ENCODE measurements at places on chromosomes 2 and 18.

GRCh38 chr2:108855194-108855593, 68.6 kb downstream of the CCDC138 start:
- no peak for DNase-seq

DNA sequence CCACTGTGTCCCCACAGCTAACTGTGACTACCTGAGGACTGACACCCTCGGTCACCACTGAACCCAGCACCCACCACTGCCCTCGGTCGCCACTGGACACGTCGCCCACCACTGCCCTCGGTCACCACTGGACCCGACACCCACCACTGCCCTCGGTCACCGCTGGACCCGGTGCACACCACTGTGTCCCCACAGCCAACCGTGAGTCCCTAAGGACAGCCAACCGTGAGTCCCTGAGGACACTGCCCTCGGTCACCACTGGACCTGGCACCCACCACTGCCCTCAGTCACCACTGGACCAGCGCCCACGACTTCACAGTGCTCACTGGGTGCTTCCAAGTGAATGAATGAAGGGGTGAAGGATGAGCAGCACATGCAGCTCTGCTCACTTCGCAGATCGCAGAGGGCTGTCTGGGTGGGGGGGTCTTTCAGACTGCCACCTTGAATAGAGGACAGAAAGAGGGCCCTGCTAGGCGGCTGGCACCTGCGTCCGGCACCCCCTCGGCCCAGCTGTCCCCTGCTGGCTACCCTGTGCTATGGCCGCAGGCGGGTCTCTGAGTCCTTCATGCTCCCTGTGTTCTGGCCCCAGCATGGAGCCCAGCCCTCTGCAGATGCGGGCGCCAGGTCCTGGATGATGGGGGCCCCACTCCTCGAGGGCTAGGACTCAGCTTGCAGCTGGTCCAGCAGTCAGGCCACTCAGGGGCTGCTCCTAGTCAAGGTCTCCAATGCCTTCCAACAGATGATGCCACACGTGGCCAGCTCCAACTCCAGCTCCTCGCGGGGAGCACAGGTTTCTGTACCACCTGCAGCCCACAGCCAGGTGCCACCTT, 51.4 kb upstream of the GPC1 start:
- DNase-seq, result no peak

DNA sequence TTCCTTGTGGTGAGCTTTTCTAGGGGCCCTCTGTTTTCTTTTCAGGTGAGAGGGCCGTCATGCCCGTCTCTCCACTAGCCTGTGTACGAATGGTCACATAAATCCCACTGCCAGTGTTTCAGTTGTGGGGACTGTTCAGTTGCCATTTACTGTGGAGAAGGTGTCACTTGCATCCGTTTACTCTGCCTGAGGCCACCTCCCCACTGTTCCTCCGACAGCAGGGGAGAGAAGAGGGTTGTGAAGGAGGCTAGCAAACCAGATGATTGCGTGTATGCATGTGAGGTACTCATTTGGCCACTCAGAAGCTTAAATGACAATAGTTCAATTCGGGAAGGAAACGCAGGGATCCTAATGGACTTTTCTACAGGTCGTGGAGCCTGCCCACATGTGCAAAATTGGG, 3.3 kb downstream of the MTCL1 start:
- no peak for DNase-seq

DNA sequence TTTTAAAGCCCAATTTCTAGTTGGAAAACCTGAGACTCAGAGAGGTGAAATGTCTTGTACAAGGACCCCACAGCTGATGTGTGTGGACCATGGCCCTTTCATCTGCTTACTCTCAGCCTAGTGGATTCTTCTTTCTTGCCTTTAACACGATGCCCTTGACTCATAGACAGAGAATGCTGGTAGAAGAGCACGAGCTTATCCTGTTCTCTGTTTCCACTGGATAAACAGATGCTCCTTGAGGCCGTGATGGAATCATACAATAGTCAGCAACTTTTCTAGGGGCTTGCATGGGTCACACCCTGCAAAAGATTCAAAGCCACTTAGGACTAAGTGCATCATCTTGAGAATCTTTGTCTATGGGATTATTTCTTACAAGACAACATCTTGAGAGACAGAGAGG, 50.9 kb downstream of the MYCN start:
- DNase-seq, result no peak

DNA sequence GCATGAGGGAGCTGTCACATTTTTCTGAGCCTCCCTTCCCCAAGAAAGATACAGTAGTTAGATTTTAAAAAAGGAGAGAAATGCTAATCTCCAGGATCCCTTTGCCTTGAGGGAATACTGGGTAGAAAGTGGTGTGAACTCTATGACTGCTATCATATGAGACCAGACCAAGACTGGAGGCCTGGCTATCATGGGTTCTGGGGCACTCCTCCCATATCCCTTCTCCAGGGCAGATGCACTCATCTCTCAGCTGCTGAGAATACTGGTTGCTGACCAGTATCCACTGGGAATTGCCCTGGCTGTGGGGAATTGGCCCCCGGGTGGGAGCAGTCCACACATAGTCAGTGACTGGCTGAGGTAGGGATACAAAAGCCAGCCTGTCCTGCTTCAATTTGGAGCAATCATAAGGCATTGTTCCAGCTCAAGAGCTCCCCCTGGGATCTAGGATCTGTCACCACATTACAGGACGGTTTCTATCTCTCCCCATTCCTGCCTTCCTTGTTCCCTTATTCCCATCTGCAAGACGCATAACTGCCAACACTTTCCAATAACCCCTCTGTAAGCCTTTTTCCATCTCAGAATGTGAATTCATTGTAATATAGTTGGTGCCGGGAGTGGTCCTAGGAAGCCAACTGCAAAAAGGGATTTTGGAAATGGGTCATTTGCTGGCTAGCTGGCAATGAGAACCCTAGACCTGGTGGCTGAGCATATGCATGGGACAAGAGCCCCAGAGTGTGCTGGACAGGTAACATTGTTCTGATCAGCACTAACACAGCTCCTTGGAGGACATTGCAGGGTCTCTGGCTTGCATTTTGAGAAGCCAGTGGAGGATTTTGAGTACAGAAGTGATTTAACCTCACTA, 35.4 kb upstream of the REEP1 start:
- no peak for DNase-seq

DNA sequence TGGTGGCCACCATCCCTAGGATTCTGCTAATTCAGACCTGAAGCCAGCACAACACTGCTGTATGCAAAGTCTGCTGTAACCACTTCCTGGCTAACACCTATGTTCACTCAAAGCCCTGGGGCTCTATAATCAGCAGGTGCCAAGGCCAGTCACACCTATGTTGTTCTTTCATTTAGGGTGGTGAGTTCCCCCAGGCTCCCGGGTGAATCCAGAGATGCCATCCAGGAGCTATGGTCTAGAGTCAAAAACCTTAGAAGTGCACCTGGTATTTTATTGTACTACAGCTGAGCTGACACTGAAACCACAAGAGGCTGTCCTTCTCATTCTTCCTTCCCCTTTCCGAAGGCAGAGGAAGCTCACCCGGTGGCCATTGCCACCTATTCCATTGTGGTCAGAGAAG, 46.2 kb upstream of the CCDC141 start:
- no peak for DNase-seq

- DNase-seq, result no peak
Measured at GRCh38 chr2:195121341-195121740, 535.7 kb upstream of the SLC39A10 start.

GRCh38 chr2:10546975-10547391, 98.9 kb upstream of the ODC1 start:
- DNase-seq, result no peak

GRCh38 chr2:46576875-46577274, 97.5 kb downstream of the TMEM247 start:
- no peak for DNase-seq

DNA sequence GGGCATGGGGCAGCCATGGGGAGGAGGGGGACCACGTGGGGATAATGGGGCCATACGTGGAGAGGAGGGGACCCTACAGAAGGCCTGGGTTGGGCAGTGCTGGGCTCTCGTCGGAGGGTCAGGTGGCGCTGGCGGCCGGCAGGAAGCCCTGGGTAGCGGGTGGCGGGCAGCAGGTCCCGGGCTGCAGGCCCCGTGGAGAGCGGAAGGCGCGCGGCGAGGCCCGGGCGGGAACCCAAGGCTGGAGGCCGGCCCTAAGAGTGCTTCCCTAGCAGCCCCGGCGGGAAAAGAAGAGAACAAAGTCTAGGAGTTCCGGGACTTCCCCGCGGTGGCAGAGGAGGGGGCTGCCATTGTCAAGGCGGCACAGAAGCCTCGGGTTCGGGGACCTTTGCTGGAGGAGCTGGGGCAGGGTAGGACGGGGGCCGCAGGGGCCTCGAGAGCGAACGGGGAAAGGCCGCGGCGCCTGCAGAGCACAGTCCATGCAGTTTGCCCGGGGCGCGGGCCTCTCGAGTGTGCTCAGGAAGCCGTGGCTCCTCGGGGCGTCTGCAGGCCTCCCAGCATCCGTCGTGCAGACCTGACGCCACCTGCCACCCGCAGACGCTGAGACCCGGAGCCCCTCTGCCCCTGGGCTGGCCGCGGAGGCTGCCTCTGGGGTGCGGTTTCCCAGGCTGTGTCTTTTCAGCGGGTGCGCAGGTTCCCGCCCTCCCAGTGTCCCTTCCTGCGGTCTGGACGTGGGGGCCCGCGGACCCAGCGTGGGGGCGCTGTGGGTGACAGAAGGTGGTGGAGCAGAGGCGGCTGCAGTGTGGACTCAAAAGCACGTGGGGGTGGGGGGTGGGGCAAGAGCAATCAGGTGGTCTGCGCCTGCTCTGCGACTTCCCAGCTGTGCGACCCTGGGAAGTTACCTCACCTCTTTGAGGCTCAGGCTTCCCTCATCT, 19.4 kb upstream of the NCL start:
- peak; percentile 7 for DNase-seq

GRCh38 chr2:26646986-26647672, 6.0 kb upstream of the CIB4 start:
- no peak for DNase-seq

DNA sequence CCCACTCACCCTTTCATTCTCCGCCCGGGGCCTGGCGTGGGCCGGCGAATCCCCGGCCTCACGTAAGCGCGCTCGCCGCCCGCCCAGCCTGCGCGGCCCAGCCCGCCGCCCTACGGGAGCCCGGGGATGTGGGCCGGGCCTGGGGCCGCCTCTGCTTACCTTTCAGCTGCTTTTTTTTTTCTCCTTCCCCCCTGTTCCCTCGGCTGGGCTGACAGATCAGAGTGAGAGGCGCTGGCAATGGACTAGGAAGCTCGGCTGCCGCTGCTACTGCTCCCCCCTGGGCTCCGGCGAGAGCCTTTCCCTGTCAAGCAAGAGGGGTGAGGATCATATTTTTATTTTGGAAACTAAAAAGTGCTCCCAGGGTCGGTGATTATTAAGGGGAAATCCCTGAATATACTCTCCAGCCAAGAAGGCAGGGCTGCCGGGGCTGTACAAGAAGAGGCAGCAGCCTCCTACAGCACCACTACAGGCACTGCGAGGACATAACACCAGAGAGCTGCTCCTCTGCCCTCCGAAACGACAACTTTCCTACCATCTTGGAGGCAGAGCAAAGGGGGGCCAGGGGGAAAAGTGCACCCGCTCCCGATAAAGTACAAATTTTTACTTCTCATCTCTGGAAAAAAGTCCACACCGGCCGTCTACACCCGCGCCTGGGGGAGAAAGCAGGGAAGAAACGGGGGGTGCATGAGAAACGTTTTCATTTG, at the start of gene INO80D:
Gene INO80D, minus strand, starts transcription at position 433 of the 704 bp plus-strand sequence. CDS start 23,158 bp downstream, outside the sequence.
- DNase-seq, result peak; percentile 70

GRCh38 chr2:120862201-120863060, 126.8 kb downstream of the GLI2 start:
- no peak for DNase-seq

DNA sequence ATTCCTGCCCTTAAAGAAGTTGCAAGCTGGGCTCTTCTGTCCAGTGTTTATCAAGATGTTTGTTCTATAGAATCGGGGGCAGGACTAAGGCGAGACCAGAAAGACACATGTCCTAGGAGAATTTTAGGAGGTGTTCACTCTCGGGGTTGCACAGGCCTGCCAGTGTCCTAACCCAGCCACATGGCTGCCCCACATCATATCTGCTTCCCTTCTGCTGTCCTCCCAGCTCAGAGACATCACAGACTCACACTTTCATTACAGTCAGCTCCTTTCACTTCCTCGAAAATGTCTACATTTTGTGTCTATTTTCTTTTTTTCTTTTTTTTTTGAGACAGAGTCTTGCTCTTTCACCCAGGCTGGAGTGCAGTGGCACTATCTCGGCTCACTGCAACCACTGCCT, 10.7 kb upstream of the MRO start:
- no peak for DNase-seq

DNA sequence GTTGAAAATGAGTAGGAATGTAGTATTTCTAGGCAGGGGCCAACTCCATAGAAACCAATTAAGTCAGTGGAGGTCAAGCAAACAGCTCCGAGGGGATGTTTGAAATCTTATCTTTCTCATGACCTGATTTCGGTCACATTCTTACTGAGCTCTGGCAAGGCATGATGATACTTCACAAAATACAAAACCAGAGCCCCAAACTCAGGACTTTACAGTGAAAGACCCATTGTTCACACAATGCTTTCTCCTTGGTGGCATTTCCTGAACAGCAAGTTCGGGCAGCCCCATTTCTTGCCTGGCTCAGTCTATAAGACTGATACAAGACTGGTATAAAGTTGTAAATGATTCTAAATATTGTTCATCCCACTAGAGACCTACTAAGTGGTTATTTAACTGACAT, 53.3 kb downstream of the LAMA1 start:
- DNase-seq, result no peak

DNA sequence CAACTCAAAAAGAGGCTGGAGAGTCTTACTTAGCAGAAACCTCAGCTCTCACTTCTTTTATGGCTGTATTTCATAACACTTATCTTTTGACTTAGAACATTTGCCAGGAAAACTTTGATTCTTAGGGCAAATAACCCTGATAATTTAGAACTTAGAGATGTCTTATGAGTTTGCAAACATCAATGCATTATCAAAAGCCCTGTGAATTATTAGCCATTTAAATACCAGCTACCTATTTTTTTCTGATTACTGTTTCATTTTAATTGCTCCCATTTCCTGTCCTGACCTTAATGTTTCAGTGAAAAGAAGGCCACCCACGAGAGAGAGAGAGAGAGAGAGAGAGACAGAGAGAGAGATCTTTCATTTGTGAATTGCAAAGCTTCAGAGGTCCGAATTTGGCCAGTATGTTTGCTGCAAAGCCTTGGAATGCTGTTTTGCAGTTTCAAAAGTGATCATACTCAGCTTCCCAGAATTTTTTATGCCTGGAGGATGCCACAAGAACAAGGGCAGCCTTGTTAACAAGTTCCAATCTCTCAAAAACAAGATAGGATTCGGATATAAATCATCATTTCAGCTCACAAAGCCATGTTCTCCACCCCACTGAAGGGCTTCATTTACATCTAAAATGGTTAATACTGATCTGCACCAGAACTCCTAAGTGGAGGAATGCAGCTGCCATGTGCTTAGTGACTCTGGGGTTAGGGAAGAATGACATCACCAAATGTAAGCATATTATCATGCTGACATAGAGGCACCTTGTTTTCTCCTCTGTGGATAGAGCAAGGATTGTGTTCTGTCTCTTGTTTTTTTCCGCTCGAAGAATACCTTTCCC, 478.2 kb downstream of the ARHGAP15 start:
- no peak for DNase-seq
